ENCODE measurements at places on chromosomes 2 and 18. TPM values are rescaled to one million over a fixed set of nuclear protein-coding genes. Genes with fewer than 3 reads are reported as not detected.

DNA sequence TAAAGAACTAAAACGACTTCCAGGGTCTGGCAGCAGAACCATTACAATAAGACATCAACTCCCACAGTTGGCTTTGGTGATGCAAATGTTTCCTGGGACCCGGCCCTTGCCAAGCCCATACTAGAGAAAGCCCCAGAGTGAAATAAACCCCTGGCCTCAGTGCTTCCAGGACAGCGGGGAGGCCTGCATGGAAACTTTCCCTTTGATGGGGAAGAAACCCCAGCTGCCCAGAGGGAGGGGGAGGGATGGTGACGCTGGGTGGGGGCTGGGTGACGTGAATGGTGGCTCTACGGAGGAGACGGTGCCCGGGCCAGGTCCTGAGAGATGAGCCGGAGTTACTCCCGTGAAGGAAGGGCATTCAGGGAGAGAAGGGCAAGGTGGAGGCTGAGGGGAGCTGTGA is 27.5 kb downstream of the INHBB start:
- no peak for DNase-seq

DNA sequence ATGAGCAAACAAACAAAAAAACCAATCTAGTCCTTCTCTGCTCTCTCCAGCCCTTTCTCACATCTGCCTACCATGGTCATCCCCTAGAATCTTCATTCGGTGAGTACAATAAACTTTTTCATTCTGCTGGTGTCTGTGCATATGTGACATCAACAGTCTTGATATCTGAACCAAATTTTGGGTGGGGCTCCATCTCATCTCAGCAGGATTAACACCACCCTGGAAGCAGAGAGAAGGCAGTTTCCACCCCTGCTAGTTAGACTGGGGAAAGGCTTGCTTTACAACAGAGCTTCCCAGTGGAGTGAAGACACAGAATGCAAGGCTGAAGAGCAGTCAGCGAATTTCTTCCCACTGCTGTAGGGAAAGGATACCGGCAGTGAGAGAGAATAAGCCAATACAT is 116.9 kb downstream of the TMEM131 start:
- no peak for DNase-seq

GRCh38 chr2:106053116-106053515 is 141.0 kb downstream of the UXS1 start:
- no peak for DNase-seq

B4GALT6 gene
- 10.2 TPM for total RNA-seq

ST8SIA3 gene
- not detected for total RNA-seq

FBXO15 gene
- total RNA-seq = 0.10 TPM

DNA sequence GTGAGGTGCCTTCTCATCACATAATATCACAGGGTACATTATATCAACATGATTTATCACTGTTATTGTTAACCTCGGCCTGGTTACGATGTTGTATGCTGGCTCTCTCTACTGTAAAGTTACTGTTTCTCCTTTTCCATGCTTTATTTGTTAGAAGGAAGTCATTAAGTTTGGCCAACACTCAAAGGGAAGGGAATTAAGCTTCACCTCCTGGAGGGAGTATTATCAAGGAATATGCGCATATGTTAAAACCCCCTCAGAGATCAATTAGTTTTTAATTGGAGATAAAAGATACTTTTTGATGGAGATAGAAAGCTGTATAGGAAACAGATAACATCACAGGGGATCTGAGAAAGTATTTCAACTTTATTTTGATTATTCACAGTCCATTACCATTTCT is 221.6 kb downstream of the DLGAP1 start:
- DNase-seq = no peak

DNA sequence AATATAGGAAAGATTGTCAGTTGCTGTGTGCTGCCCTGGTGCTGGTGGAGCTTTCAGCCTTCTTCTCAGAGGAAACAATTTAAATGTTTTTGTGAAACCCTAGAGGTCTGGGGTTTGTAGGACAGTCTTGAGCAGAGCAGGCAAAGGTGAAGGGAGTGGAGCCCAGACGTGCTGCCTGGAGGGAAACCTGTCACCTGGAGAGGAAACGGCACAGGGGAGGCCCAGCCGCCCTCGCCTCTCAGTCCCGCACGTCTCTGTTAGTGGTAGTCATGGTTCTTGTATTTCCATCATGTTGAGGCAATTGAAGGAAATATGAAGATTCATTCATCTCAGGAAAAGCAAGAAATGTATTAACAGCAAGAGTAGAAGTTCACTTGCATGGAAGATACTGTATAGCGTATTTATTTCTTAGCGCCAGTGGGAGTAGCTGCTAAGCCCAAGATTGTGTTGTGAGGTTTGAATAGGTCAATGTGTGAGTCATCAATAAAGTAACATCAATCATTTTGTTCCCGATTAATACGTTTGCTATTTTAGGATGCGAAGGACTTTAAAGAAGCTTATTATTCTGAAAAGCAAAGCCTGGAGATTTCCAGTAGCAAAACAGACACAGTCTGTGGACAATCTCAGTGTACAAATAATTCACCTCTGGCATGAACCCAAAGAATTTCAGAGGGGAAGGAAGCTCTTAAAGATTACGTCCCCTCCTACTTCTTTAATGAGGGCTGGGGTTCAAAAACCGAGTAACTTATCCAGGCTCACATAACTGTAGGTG is 70.4 kb downstream of the LRRFIP1 start:
- no peak for DNase-seq

GRCh38 chr2:234399451-234400246 is 97.2 kb downstream of the ARL4C start:
- DNase-seq = no peak

DNA sequence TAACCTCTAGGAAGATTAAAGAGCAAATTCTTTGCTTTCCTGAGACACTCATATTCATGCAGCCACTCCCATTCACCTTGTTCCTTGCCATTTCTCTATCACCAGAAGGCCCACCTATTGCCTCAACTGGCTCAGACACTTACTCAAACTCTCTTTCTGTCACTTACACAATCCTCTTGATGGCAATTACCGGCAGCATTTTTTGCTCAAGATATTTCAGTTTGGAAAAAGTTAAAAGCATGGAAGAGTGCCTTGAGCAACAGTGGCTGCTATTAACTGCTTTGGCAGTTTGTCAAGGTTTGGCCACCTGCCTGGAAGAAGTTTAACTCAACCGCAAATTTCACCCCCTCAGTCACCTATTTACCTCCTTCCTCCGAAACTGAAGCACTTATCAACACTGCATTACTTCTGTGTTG is 1104.0 kb upstream of the PIK3C3 start:
- no peak for DNase-seq

DNA sequence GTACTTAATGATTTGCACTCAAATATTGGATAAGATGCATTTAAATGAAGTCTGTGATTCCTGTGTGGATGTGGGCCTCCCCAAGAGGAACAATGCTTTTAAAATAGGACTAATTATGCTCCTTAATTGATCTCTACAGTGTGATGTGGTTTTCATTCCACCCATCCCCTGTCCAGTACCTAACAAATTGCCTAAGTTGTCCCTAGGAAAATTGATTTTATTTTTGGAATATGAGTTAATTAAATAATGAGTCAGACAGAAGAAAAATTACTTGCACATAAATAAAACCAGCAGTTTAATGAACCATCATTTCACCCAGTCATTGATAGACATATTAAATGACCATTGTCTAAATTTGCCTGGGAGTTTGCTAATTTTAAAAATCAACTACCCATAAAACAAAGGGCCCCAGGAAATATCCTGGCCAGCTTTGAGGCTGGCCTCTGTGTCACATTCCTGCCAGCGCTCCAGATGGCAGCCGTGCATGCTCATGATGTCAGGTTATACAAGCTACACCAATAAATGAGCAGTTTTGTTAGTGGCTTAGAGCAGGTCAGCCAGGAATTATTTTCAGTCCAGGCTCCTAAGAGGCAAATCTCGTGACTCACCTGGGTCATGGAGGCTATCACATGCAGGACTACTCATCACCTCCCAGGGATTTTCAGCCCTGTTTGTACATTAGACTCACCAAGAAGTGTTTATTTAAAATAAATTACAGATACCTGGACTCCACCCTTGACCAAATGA is 31.9 kb downstream of the ABHD3 start:
- no peak for DNase-seq

CNDP1 gene
- not detected for total RNA-seq

DNA sequence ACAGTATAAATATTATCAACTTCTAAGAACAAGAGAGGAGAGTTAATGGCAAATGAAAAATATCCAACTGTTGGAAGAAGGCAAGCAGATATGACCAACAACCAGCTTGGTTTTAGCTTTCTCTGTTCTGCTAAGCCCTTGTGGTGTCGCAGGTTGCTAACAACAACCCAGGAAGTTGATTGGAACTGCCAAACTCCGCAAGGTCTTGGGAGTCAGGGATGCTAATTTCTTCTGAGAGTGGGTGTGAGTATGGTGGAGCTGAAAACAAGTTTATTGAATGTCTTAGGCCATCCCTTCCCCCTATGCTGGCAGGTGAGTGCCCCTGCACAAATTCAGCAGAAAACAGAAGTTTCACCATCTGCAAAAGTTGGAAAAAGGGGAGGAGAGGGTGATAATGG is 17.5 kb downstream of the BZW1 start:
- no peak for DNase-seq

- no peak for DNase-seq
Observed at GRCh38 chr2:95345081-95345562, 48.0 kb downstream of the KCNIP3 start.

DNA sequence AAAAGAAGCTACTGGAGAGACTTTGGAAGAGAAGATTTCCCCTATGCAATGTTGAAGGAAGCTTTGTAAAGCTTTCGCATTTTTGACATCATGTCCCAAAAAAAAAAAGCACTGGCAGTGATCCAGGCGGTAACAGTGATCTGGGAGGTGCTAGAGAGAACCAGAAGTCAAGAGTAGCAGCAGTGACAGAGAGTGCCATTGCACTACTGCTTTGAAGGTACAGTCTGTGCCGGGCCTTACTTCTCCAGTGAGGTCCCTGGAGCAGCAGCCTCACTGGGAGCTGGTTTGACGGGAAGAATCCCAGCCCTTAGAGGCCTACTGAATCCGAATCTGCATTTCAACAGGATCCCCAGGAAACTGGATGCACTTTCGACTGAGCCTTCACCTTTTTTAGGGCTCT is 50.9 kb upstream of the ATL2 start:
- DNase-seq = no peak

ALPP gene
- total RNA-seq = not detected

GRCh38 chr2:39948016-39948719 is 169.1 kb upstream of the THUMPD2 start:
- no peak for DNase-seq

GRCh38 chr2:127406454-127406853 is 11.8 kb upstream of the PROC start:
- no peak for DNase-seq

- DNase-seq = no peak
Observed at GRCh38 chr2:239146011-239146641, 254.7 kb downstream of the HDAC4 start.
